ENCODE measurements at places on chromosomes 7 and 10.

GRCh38 chr10:805620-806305 is 116.3 kb upstream of the DIP2C start:
- DNase-seq = no peak

DNA sequence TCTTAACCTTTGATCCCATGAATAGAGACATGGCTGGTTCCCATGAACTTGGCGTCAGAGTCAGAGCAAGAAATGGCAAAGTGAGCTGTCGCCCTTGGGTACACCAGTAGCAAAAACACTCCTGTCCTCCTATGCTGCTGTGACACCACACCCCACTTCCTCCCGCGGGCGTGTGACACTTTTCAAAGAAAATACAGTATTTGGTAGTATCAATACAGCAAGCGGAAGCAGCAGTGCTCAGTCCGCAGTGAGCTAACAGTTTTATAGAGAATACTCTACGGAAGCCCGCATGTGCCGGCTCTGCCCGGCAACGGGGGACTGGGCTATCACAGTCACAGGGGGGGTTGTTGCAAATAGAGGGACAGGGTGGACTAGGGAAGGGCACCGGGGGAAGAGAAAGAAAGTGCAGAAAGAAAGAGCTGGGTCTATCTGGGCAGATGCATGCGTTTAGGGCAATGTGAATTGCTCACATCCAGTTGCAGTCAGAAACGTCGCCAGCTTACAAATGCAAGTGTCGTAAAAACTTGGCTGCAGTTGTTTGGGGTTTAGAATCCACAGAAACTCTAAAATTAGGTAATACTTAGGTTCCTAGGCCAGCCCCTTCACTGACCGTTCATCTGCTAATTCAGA is 49.8 kb downstream of the PRKCQ start:
- no peak for DNase-seq

DNA sequence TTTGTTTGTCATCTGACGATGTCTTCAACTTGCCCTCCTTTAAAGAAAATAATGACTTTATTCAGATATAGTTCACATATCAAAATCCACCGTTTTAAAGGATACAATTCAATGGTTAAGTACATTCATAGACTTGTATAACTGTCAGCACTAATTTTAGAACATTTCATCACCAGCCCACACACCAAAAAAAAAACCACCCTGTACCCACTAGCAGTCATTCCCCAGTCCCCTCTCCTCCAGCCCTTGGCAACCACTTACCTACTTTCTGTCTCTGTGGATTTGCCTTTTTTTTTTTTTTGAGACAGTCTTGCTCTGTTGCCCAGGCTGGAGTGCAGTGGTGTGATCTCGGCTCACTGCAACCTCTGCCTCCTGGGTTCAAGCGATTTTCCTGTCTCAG is 5.3 kb upstream of the HILPDA start:
- no peak for DNase-seq

DNA sequence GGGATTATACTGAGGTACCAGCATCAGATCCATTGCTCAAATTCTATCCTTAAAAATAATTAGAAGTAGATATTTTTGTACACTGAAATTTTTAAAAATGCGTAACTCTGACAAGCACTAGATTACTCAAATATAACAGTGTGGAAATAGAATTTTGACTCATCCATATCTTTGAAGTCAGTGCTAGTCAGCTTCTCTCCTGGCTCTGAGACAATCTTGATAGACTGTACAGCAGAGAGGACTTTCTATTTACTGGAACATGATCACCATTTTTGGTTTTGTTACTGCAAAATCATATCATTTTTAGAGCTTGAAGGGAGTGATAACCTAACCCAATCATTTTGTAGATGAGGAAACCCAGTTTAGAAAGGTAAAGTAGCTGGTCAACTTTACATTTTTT is 195.0 kb downstream of the MTERF1 start:
- DNase-seq = no peak
